ENCODE measurements at places on chromosomes 3 and 15.

DNA sequence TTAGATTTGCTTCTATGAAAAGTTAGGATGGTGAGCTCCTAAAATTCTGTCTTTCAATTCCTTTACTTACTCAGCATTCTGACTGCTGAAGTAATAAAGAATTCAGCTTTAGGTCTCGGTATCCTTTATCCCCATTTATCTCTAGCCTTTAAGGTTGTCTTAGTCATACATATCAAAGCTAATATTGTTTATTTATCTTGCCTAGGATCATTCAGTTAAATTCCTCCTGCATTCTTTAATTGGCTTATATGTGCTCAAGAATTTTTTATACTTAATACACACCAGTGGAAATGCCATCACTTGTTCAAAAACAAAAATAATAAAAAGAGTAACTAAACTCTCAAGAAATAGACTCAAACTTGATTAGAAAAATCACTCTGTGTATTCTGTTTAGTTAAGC lies 507.0 kb downstream of the ZPLD1 start:
- no peak for DNase-seq

DNA sequence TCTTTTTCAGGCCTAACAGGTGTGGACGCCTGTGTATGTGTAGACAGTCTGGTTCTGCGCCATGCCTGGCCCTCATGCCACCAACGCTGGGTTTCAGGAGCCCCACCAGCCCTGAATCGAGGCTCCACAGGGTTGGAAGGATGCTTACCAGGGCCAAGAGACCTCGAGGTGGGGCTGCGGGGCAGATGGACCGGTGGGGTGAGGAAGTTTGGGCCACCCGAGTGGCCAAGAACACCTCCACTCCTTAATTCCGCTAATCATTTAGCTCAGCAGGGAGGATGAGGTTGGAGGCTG lies 6.0 kb upstream of the ONECUT1 start:
- no peak for DNase-seq

- no peak for DNase-seq
These were observed 928.8 kb upstream of the ALCAM start for GRCh38 chr3:104437891-104438290.

DNA sequence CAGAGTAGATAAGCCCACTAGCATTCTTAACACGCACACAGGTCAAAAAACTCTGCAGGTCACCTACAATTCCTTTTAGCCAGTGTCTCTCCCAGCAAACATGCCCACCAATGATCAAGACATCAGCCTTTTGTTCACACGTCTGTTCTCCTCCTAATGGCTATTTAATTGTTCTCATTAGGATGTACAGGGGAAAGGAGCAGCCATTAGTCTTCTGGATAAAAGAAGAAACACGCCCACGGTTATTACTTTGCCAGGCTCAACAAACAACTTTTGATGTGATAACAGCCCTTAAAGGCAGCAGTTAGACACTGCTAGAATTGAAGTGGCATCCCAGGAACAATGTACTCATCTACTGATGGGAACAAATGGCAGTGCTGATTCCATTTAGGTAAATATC lies 108.8 kb downstream of the NTRK3 start:
- peak; percentile 17 for DNase-seq

DNA sequence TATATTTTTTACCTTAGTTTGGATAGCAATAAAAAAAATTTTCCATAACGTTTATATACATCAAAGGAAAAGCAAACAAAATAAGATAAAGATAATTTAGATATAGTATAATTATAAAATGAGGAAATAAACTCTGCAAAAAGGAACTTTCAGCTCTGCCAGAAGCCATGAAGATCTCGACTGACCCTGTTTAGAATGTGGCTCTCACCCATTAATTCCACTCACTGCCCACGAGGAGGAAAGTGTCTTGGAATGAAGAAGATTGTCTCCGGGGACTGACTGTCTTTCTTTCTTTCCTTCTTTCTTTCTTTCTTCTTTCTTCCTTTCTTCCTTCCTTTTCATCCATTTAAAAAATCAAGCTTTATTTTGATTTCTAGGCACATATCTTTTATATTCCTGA lies 20.1 kb upstream of the PRR20G start:
- no peak for DNase-seq

DNA sequence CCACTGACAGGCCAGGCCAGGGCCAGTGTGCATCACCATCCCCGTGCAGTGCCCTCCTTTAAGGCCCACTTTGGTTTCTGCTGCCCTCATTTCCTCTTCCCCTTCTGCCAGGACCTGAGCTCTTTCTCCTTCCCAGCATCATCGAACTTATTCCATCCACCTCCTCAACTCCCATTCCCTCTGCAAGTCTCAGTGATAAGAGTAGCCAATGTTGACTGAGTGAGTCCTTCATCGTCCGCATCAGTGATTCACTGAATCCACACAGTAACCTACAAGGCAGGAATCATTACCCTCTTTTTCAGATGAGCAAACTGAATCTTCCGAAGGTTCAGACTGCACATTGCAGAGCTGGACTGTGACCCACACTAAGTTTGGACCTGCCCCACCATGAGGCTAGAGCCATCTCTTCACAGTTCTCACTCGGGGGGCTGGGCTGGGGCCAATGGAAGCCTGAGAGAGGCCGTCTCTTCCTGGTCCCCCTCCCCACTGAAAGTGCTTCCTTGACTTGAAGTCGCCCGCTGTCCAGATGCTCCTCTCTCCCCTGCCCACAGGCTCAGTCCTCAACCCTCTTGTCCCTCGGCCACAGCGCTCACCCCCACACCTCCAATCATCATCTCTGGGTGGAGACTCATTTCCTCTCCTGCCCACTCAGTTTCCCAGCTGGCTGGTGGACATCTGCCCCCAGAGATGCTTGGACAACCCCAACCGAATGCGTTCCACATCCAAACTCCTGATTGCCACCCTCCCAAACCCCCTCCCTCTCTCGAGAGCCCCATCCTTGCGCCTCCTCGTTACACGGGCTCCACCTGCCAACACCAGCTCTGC lies 15.2 kb upstream of the ANPEP start:
- no peak for DNase-seq

DNA sequence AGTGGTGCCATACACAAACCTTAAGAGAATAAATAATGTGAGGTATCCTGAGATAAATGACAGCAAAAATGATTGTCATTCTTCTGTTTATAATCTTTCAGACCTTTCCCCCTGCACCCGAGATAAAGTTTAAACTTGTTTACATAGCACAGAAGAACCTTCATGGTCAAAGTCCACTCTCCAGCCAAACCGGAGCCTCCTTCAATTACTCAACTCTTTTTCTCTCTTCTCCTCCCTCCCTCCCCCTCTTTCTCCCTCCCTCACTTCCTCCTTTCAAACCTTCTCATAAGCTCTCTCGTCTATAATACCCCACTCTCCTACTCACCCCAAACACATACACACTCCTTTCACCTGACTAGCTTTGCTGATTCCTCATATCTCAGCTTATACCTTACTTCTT lies 198.9 kb downstream of the EFHB start:
- DNase-seq, result no peak

DNA sequence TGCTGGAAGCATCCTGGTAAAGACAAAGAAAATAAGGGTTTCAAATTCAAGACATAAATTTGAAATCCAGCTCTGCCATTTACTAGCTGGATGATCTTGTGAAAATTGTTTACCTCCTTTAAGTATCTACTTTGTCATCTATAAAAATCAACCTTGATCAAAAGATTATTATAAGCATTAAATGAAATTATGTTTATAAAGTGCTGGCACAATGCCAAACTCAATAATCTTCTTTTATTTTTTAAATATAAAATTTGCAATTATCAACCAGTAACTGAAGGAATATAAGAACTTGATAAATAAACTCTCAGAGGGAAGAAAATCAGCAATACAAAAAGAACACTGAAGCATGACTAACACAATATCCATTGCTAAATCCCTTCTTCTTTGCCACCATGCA lies 25.8 kb downstream of the C3orf33 start:
- DNase-seq, result no peak

DNA sequence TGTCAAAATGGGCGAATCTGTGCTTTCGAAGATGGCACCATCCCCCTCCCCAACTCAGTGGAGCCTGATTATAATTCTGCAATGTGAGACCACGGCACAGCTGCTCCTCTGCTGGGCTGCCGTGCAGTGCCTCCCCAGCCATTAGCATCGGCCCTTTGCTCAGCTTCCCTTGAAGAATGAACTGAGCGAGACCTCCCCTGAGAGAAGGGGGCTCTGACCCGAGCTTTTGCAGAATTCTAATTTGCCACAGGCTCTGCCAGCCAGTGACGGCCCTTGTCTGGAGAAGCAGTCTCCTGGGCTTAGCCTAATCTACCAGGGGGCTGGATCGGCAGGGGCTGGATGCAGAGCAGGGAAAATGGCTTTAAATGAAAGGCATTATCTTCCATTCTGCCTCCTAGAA lies 57.2 kb downstream of the GLDN start:
- DNase-seq, result no peak

- no peak for DNase-seq
These were observed 116.4 kb downstream of the SENP2 start for GRCh38 chr3:185702262-185703225.

- DNase-seq, result no peak
These were observed 722 bp upstream of the POGLUT1 start for GRCh38 chr3:119468041-119468440.

- no peak for DNase-seq
These were observed 226.9 kb downstream of the ZNF385D start for GRCh38 chr3:21524133-21524532.

- peak; percentile 18 for DNase-seq
These were observed 12.9 kb downstream of the OCA2 start for GRCh38 chr15:28086175-28086703.

DNA sequence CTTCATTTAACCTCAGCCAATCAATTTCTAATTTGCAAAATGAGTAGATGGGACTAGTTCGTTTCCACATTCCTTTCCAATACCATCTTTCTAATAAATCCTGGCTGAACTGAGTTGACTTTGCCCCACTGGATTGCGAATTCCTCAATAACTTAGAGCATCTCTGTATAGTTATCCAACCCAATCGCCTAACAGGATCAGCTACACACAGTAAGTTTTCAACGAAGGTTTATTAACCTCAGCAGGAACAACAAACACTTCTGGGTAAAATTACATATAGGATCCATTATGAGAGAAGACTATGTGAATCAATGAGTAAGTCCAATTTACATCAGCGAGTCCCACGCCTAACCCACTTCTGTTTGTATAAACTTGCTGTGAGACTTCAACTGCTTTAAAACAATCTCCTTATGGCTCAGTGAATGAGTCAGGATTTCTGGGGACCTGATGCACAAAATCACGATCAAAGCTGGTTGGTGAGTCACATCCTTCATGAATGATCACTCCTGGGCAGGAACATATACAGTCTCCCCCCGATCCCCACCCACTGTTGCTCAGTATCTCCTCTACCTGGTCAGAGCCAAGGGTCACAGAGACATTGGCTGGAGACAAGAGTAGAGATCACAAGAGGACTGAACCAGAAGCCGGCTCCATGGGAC lies 142.8 kb downstream of the EDEM1 start:
- DNase-seq, result no peak

Measured in NCI-H1092 (cell line).